ENCODE measurements at places on chromosomes 11 and 22.

- DNase-seq: no peak
Measured at GRCh38 chr22:29509815-29510214, 29.8 kb downstream of the NEFH start.

DNA sequence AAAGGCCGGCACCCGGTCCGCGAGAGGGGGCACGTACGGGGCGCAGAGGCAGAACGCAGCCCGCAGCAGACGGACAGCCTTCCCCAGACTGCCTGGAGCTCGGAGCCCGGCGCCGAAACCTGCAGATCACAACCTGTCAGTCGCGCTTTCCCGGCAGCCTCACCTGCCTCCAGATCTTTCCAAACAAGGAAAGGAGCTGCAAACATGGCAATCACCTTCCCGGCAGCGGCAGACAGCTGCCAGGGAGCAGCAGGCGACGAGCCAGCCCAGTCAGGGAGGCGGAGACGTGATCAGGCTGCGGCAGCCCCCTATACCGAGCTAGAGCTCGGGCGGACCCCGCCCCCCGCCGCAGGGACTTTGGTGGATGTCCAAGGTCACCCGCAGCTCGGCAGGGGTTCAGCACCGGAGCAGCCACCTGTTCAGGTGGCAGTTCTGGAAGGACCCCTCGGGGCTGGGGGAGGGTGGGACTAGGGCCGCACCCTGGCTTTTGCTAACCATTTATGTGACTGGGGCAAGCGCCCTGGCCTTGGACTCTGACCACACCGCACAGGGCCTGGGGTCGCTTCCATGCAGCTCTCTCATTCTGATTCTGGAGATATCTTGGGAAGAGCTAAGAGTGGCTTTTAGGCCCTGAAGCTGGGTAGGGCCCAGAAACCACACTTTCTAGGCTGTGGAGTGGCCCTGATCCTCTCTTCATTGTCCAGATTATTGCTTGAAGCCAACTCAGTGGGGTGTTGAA is 143.8 kb downstream of the NECTIN1 start:
- DNase-seq: peak; percentile 41

- peak; percentile 78 for DNase-seq
Measured at GRCh38 chr11:32052215-32052614, 38.7 kb upstream of the RCN1 start.

- DNase-seq: no peak
Measured at GRCh38 chr11:126060757-126061171, 1.9 kb downstream of the CDON start.

- no peak for DNase-seq
Measured at GRCh38 chr11:65501472-65502273, 2.8 kb downstream of the MALAT1 start.

GRCh38 chr11:55970935-55971334 is 1.2 kb upstream of the OR10AG1 start:
- DNase-seq: no peak

Measured in D341Med (cell line).